ENCODE measurements at places on chromosomes 2 and 18. TPM values are rescaled to one million over a fixed set of nuclear protein-coding genes. Genes with fewer than 3 reads are reported as not detected.
A peak's percentile ranks its signal among the peaks of the same experiment; 100 is the strongest.

The CDK5R2 gene
- not detected for total RNA-seq

The TTN gene
- total RNA-seq: 11.5 TPM

The MITD1 gene
- 63.1 TPM for total RNA-seq

The RNU2-63P gene
- 21.2 TPM for total RNA-seq

The GDF7 gene
- total RNA-seq: not detected

The DNAJC5G gene
- total RNA-seq: not detected

GRCh38 chr2:35530615-35531135 lies 824.9 kb upstream of the CRIM1 start:
- DNase-seq: no peak
- H3K4me1 ChIP-seq: no peaks in the 10 kb centered on the region
- H3K27me3 ChIP-seq: no peaks in the 10 kb centered on the region
- no peaks in the 10 kb centered on the region for H3K36me3 ChIP-seq
- H3K27ac ChIP-seq: no peak overlapping the region

DNA sequence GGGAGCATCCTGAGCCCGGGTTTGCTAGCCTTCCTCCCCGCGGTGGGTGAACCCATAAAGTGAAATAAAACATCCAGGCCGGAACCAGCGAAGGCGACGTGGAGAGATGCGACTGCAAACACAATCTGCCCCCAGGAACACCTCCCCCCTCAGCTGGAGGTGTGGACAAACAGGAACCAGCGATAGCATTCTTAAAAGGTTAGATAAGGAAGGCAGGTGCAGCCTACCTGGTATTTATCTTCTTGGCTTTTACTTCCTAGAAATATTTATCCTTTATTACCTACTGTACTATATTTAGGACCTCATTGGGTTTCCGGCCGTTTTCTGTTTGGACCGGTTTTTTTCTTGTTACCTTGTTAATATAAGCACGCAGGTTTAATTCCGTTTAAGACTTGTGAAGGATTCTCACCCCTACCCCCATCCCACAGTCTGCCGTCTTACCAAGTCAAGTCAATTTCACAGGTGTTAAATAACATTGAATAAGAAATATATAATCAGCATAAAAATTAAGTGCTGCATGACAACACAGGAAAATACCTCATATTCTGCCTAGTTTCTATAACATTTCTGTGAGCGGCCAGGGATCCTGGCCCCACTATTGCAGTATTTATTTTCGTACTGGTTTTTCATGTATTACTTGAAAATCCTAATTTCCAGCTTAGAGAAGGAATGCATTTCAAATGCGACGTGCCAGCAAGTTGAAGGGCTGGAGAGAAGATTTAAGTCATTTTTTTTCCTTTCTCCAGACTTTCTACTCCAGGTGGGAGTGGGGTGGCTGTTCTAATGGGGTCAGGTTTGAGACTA lies 224.0 kb upstream of the ID2 start:
- DNase-seq: peak; percentile 75
- peaks cover 65% of the 10 kb centered on the region for H3K4me1 ChIP-seq
- H3K27me3 ChIP-seq: no peaks in the 10 kb centered on the region
- peak overlapping the region; percentile 80 for H3K27ac ChIP-seq
- H3K4me3 ChIP-seq: peak overlapping the region; percentile 75

- no peak overlapping the region for H3K27ac ChIP-seq
- H3K36me3 ChIP-seq: no peaks in the 10 kb centered on the region
These were observed 896 bp upstream of the AFF3 start for GRCh38 chr2:100143286-100143685.

DNA sequence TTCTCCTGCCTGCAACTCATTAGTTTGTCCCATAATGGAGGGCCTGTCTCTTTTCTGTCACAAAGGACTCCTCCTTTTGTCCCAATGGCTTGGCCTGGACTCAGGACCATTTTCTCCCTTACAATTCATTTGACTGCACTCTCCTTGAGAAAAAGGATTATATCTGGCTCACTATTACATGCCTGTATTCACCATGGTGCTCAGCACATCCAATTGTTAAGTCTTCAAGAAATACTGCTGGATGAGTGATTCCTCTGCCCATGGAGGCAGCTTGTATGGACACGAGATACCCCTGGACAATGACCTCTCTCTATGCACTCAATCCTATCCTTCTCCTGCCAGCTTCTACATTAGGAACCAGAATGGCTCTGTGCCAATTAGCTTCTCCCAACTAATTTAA lies 47.0 kb downstream of the CHST9 start:
- DNase-seq: no peak
- H3K36me3 ChIP-seq: no peaks in the 10 kb centered on the region
- no peak overlapping the region for H3K27ac ChIP-seq
- H3K4me1 ChIP-seq: no peaks in the 10 kb centered on the region

- H3K27me3 ChIP-seq: peaks cover 15% of the 10 kb centered on the region
- peak overlapping the region; percentile 7 for H3K27ac ChIP-seq
- H3K4me1 ChIP-seq: peaks cover 23% of the 10 kb centered on the region
- peaks cover 8% of the 10 kb centered on the region for H3K36me3 ChIP-seq
- peak; percentile 62 for DNase-seq
- no peak overlapping the region for H3K4me3 ChIP-seq
These were observed 96.0 kb upstream of the CRACDL start for GRCh38 chr2:99032001-99032400.

GRCh38 chr2:9650119-9650821 lies 19.5 kb upstream of the YWHAQ start:
- peaks cover 15% of the 10 kb centered on the region for H3K27me3 ChIP-seq
- peaks cover 52% of the 10 kb centered on the region for H3K4me1 ChIP-seq
- no peak overlapping the region for H3K27ac ChIP-seq
- H3K4me3 ChIP-seq: no peak overlapping the region

- no peak overlapping the region for H3K27ac ChIP-seq
- no peaks in the 10 kb centered on the region for H3K27me3 ChIP-seq
- no peak overlapping the region for H3K4me3 ChIP-seq
- no peak for DNase-seq
- H3K36me3 ChIP-seq: no peaks in the 10 kb centered on the region
- no peaks in the 10 kb centered on the region for H3K4me1 ChIP-seq
These were observed 609.0 kb downstream of the IRS1 start for GRCh38 chr2:226190479-226191252.

- H3K27ac ChIP-seq: no peak overlapping the region
- no peak for DNase-seq
- H3K36me3 ChIP-seq: peaks cover 47% of the 10 kb centered on the region
- H3K4me3 ChIP-seq: no peak overlapping the region
These were observed 114.7 kb downstream of the BCL2L11 start for GRCh38 chr2:111235192-111236015.

GRCh38 chr18:6202861-6203260 lies 211.8 kb downstream of the L3MBTL4 start:
- H3K4me1 ChIP-seq: no peaks in the 10 kb centered on the region
- DNase-seq: no peak
- H3K36me3 ChIP-seq: no peaks in the 10 kb centered on the region
- H3K27ac ChIP-seq: no peak overlapping the region

DNA sequence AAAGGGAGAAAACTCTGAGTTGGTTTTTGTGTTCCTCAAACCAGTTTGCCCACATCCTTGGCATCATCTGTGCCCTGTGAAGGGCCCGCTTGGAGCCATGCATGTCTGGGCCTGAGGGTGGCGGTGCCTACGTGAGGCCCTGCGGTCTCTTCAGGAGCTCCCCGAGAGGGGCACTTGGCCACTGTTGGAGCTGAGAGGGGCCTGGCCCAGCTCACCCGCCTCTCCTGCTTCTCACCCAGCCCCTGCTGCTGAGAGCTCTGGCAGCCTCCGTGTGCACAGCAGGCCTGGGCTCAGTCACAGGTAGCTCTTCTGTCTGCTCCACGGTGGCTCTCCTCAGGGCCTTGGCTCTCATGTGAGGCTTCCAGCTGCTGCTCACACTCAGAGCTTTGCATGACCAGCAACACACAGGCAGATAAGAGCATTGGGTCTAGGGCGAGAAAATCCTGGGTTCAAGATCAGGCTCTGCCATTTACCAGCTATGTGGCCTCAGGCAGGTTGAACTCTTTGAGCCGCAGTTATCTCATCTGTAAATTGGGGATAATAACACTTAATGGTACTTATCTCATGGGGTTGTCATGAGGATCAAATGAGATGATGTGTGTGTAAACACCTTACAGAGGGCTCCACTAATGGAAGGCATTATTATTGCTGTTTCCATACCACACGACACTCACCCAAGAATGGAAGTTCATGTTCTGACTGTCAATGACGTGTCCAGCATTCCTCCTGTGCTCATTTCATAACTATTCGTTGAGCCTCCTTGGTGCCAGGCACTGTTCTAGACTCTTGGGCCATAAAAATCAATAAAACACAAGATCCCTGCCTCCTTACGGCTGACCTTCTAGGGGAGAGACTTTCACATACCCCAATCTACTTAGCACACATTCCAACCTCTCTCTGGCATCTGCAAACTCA lies 41.6 kb upstream of the PLB1 start:
- DNase-seq: no peak
- no peaks in the 10 kb centered on the region for H3K36me3 ChIP-seq
- no peak overlapping the region for H3K4me3 ChIP-seq
- H3K4me1 ChIP-seq: peaks cover 36% of the 10 kb centered on the region

GRCh38 chr18:55907453-55908175 lies 319.6 kb upstream of the TCF4 start:
- H3K36me3 ChIP-seq: no peaks in the 10 kb centered on the region
- DNase-seq: no peak
- no peak overlapping the region for H3K4me3 ChIP-seq
- H3K27me3 ChIP-seq: no peaks in the 10 kb centered on the region
- no peak overlapping the region for H3K27ac ChIP-seq
- H3K4me1 ChIP-seq: no peaks in the 10 kb centered on the region

- no peak for DNase-seq
- H3K36me3 ChIP-seq: no peaks in the 10 kb centered on the region
- H3K4me3 ChIP-seq: no peak overlapping the region
- no peaks in the 10 kb centered on the region for H3K27me3 ChIP-seq
- H3K27ac ChIP-seq: no peak overlapping the region
These were observed 143.0 kb downstream of the TSN start for GRCh38 chr2:121898483-121898882.

Measured in activated CD8-positive, alpha-beta memory T cell treated with anti-CD3 and anti-CD28 coated beads, Interleukin-2, amount 10 ng/mL, durations not matched to agents 7 days and 5 days (primary cell).